ENCODE measurements at places on chromosomes 6 and 20.

DNA sequence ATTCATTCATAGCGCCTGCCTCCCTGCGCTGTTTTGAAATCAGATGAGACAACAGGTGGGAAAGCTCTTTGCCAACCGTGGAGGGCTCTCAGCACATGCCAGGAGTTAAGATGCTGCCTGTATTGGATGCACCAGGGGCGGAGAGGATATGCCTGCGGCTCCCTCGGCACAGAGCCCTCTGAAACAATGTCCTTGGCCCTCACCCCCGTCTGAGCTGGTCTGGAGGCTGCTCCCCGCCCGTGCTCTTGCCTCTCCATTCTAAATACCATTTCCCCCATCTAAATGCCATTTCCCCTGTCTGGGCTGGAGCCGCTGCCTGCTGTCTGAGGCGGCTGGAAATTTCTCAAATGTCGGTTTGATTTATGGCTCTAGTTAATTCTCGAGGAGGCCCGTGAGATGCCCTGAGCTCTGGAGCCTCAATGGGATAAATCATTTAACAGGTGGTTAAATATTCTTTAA lies 50.8 kb upstream of the MLN start:
- peak; percentile 77 for DNase-seq

DNA sequence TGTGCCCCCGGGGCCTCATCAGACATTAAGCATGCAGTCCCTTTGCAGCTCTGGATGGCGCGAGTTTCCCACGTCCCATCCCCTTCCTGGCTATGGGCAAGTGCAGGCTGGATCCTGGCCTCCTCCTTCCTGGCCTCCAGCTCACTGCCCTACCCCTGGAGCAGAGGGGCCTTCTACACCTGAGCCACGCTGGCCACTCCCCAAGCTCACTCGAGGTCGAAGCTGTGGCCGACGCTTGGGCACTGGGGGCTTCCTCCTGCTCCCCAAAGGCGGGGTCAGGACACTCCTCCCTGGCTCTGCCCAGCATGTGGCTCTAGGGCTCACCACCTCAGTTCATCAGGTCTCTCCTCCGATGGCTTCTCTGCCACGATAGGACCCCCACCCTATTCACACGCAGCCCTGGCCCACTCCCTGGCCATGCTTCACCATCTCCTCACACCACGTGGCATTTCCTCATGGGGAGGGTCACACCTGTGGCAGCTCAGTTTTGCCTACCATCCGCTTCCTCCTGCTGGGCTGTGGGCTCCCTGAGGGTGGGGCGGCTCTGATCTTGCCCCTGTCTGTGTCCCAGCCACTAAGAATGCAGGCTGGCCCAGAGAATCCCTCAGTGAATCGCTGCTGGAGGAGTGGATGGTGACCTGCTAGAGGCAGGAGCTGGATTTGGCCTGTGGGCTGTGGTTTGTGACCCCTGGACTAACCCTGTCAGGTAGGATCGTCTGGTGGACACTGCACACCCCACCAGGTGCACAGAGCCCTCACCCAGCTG lies 280.7 kb downstream of the TAF4 start:
- DNase-seq = no peak

GRCh38 chr20:46775806-46776205 lies 66.4 kb downstream of the SLC2A10 start:
- DNase-seq = no peak

DNA sequence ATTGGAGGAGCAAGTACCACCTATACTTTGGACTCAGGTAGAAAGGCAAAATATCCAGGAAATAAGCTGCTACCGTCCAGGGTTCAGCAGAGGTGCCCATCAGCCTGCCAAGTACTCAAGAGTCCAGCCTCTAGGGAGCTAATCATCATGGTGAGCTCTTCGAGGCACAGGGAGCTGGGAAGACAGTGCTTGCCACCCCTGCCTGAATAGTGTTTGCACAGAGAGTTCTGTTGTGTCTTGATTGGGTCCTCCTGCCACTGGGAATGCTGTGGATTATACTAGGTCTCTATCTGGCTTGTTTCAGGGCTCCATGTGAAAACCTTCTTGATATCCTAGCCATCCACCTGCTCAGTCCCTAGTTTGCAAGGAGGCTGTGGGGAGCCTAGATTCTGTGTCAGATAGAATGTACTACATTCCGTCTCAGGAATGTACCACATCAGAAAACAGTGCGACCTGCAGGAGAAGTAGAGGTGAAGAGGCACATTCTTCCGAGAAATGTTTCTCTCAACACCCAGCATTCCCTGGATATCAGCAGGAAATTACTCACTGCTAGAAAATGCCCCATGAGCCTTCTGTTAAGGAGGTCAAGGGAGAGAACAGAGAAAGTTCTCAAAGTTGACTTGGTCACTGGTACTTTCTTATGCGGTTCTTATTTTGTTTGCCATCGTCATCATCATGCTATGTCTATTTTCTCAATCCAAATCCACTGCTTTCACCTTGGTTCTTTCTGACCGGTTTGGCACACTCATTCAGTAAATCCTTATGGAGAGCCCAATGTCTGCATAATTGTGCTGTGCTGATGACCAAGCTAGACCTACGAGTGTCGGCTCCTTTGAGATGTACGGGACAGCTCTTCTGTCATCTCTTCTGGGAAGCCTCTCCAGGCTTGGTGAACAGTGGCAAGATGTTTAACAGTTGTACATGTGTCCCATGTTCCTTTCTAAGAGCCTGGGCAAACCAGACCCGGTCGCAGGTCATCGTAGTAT lies 30.7 kb downstream of the PTPN1 start:
- no peak for DNase-seq

DNA sequence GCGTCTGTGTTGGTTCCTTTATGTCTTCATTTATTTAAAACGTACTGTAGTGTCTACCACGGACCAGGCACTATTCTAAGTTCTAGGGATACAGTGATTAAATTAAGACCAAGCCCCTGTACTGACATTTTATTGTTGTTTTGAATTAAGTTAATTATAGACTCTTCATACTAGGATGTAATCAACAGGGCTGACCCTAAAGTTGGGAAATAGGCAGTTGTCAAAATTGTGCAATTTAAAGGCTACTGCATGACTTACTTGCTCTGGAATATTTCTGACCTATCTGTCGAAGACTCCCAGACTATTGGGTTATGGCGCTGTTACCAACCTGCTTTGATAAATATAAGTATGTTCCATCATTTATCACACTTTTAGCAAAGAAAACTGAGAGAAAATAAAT lies 6.7 kb downstream of the MYO6 start:
- DNase-seq = no peak

DNA sequence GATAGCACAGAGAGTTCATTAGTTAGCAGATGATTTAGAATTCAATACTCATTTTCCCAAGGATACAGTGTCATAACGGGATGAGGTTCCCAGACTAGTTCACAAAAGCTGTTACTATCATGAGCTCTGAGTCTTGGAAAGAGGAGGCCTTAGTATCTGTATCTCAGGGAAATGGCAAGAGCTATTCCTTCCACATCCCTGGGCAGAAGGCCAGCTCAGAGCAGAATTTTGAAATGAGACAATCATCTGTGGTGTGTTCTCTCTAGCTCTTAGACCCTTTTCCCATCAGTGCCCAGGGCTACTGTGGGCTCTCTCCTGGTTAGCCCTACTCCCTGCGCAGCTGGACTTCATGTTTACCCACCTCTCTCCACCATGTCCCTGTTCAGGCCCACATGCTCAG lies 64.5 kb downstream of the JAG1 start:
- DNase-seq = no peak

DNA sequence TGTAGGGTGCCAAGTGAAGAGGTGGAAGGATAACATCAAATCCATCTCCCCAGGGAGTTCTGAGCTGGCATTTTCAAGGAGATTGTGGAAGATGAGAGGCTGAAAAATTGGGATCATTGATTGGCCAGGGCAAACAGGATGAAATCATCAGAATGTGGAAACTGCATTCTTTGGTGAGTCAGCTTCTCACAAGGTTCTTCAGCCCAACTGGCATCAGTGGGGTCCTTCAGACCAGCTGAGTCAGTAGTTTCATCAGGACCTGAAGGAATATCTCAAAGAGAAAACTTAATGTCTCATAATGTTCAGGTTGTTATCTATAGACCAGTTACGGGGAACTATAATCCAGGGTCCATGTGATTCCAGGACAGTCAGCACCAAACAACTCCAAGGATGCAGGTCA lies 195.8 kb downstream of the HAO1 start:
- no peak for DNase-seq

DNA sequence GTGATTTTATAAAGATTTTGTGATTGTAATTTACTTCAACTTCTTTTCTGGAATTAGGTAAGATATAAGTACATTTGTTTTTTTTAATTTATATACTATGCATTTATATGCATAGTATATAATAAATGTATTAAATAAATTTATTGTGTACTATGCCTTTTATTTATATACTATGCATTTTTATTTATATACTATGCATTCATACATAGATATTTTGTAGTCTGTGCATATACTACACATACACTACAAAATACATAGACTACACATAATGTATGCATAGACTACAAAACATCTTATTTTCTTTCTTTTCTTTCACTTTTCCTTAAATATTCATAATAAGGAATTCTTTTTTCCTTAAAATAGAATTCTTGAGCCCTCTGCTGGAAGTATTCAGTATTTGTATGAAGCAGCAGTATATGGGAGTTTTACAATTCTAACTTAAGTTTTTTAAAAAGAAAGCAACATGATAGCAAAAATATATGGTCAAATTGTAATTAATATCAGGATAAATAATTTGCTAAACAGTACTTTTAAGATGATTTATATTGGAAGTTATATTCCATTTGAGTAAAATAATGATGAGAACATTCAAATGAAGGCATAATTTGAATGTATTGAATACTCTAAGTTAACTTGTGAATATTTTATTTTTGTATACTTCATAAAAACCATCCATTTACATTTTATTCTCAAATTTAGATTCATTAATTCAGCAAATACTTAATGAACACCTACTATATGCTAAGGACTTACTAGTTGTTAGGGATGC lies 129.3 kb downstream of the KLHL32 start:
- DNase-seq = no peak

DNA sequence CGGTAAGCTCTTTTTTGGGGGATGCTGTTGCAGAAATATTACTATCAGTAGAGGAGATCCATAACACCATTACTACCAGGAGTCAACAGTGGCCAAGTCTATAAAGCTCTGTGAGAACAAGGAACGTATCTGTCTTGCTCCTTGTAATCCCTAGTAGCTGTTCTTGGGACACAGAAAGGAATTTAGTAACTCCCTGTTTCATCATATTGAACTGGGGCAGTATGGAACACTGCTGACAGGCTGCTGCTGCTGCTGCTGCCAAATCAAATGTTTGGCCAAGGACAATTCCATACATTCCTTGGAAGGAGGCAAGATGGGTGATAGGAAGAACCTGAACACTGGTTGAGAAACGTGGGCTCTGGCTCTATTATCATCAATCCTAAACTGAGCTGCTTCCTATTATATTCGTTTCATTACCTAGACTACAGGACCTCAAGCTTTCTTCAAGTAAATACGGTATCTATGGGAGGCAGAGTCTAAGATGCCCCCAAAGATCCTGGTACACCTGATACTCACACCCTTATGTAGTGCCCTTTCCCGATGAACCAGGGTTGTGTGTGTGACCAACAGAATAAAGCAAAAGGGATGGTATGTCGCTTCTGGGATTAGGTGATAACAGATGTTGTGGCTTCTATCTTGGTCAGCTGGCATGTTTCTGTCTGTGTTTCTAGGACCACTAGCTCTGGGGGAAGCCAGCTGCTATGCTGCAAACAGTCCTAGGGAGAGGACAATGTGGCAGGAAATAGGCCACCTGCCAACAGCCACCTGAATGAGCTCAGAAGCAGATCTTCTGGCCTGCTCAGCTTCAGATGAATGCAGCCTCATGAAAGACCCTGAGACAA lies 39.5 kb downstream of the ELOVL5 start:
- DNase-seq = no peak

GRCh38 chr20:41738604-41739206 lies 120.5 kb upstream of the CHD6 start:
- peak; percentile 66 for DNase-seq

DNA sequence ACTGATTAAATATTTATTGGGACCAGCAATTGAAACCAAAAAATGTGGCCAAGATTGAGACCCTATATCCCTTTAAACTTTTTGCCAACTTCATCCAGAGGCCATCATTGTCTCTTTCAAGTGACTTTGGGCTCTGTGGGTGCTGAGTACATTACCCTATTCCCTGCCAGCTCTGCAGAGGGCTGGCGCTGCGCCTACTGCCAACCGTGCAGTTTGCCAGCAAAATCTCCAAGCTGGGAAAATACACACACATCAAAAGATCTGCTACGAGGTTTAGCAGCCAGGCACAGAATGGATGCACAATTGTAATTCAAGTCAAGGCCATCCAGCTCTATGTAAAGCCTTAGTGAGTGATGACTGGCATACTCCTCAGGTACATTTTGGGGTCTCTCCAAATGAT lies 125.0 kb downstream of the CBLN4 start:
- no peak for DNase-seq

- DNase-seq = no peak
These were observed 4.0 kb downstream of the TNFRSF6B start for GRCh38 chr20:63700199-63701050.

DNA sequence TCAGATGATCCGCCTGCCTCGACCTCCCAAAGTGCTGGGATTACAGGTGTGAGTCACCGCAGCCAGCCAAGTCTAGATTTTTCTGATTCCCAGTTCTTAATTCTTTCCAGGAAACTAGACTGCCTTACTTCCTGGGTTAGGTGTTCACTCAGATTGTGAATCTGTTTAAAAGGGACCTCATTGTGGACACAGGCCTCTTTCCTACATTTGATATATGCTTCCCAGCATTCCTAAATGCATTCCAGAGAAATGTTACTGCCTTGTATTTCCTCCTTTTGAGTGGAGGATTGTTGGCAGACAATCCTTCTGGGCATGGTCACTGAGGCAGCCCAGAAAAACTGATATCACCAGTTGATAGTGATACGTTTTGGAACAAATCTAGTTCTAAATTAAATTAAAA lies 15.7 kb downstream of the TMEM181 start:
- DNase-seq = no peak

- DNase-seq = peak; percentile 56
These were observed 233.6 kb upstream of the ASCC3 start for GRCh38 chr6:101114703-101115102.

DNA sequence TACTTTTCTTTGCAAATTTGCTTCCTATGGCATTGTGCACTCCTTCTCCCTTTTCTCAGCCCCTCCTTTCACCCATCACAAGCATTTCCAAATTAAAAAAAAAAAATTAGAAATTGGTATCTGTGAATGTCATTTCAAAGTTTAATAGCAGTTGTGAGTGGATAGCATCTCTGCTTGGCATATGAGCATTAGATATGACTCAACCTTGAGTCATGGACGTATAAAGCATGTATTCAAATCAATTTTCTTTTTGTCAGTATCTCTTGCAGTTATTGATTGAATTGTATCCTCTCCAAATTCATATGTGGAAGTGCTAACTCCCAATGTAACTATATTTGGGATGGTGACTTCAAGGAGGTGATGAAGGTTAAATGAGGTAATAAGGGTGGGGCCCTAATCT lies 60.1 kb upstream of the MAP3K7 start:
- no peak for DNase-seq

GRCh38 chr6:117264369-117264691 lies 1.0 kb upstream of the VGLL2 start:
- no peak for DNase-seq
